ENCODE measurements at places on chromosomes 1 and 21. TPM values are rescaled to one million over a fixed set of nuclear protein-coding genes. Genes with fewer than 3 reads are reported as not detected.

DNA sequence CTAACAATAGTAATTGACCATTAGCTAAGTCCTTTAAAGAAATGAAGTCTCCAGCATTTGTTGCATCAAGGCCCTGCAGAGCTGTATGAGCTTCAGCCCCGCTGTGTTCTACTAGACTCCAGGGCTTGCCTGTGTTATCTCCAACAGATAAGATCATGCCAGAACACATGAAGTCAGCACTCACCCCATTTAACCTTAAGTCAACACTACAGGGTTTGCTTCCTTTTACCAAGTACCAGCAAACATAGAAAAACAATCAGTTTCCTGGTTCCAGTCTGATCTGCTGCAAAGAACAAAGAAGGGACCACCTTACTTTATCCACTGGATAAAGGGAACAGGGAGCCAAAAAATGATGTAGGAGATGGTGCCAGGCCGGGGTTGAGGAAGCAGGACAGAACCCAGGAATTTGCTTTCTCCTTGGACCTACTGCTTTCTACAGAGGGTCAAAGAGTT is 41.3 kb upstream of the ENAH start:
- DNase-seq = peak; percentile 71

DNA sequence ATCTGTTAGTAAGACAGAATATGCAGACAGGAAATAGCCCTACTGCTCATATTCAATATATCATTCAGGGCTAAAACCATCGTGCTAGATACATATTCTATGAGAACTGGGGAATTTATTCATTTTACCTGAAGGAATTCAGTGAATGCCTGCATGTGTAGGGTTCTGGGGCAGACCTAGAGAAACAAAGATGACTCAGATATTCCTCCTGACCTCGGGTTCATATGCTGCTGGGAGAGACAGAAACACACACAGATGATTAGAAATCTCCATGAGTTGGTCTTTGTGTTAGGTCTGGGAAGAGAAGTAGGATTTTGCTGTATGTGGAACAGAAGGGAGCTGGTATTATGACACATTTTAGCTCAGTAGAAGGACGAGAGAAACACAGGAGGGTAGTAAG is 176.5 kb upstream of the ST6GALNAC5 start:
- no peak for DNase-seq

- DNase-seq = peak; percentile 72
Observed at GRCh38 chr1:89865498-89866382, 44.9 kb downstream of the LRRC8D start.

DNA sequence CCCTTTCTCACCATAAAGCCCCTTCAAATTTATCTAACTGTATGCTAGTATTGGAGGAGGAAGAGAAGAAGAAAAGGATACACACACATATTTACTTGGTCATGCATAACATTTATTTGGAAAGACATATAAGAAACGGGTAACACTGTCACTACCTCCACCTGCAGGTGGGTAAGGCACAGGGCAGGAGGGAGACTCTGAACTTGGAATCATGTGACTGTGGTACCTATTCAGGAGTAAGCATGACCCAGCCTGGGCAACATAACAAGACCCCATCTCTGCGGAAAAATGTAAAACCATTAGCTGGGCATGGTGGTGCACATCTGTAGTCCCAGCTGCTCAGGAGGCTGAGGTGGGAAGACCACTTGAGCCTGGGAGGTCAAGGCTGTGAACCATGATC is 1.4 kb upstream of the PADI6 start:
- peak; percentile 23 for DNase-seq

GRCh38 chr1:18681423-18681835 is 50.8 kb downstream of the PAX7 start:
- peak; percentile 49 for DNase-seq

- peak; percentile 61 for DNase-seq
Observed at GRCh38 chr21:35649186-35649585, 411.1 kb downstream of the SETD4 start.

DNA sequence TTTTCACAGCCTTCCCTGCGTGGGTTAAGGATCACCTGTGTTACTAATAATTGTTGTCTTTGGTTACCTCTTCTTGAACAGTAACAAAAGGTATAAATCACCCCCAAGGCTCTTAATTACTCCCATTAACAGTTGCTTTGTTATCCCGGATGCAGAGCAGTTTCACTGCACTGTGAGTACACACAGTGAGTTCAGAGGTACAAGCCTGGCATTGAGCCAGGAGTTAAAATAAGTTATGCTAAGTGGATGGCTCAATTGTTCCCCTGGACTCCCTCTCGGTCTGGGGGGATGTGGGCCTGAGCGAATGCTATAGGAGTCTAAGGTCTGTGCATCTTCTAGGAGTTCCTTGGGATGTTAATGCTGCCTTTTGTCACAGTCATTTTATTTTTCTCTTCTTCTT is 258.3 kb downstream of the ATG4C start:
- DNase-seq = no peak

DNA sequence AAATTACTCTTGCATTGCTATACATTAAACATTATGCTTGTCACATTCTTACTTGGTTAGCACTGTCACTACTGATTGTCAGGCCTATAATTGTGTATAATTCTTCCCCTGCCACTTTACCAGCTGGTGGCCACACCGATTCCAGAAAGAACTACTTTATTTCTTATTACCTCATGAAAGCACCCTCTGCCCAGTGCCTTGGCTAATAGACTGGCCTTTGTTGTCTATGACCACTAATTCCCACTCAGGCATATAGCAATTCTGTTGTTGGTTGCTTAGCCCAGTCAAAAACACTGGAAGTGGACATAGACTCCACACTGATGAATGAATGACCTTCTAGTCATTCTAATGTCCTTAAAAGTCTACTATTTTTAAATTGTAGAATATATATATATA is 35.6 kb downstream of the MRPL39 start:
- DNase-seq = no peak

- DNase-seq = peak; percentile 94
Observed at GRCh38 chr1:231828182-231828920, 201.8 kb downstream of the DISC1 start.

DNA sequence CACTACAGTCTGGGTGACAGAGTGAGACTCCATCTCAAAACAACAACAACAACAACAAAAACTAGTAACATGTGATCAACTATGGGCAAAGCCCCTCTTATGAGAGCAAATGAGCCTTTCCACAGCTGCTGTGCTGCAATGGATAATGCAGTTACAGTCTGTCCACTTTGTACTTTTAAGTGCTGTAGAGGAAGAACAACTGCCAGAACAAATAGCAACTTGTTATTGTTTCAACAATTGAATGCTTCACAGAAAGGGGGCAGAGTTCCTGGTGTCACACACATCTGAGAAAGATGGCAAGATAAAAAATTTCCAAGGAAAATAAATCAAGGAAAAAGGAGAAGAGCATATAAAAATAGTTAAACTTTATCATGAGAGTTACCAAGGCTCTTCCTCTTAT is 243.6 kb upstream of the DMRTA2 start:
- no peak for DNase-seq

- DNase-seq = peak; percentile 59
Observed at GRCh38 chr1:7752512-7753417, 18.3 kb upstream of the VAMP3 start.

DNA sequence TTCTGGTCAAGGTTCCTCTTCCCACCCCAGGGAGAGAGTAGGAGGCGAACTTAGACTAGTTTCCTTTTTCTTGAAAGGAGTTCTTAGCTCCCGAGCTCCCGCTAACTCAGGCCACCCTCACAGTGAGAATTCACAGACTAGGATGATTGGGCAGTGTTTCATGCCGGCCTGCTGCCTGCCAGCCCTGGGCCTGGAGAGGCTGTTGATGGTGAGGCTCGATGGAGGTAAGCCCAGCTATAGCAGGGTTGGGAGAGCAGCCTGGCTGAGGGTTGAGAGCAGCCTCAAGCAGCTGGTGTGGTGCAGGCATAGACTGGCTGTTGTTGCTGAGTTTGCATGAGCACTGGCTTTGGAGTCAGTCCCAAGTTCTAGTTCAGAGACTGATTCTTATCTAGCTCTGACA is 274.4 kb downstream of the MATN1 start:
- DNase-seq = no peak

GRCh38 chr1:38991638-38992411 is 749 bp downstream of the AKIRIN1 start:
- peak; percentile 26 for DNase-seq

DNA sequence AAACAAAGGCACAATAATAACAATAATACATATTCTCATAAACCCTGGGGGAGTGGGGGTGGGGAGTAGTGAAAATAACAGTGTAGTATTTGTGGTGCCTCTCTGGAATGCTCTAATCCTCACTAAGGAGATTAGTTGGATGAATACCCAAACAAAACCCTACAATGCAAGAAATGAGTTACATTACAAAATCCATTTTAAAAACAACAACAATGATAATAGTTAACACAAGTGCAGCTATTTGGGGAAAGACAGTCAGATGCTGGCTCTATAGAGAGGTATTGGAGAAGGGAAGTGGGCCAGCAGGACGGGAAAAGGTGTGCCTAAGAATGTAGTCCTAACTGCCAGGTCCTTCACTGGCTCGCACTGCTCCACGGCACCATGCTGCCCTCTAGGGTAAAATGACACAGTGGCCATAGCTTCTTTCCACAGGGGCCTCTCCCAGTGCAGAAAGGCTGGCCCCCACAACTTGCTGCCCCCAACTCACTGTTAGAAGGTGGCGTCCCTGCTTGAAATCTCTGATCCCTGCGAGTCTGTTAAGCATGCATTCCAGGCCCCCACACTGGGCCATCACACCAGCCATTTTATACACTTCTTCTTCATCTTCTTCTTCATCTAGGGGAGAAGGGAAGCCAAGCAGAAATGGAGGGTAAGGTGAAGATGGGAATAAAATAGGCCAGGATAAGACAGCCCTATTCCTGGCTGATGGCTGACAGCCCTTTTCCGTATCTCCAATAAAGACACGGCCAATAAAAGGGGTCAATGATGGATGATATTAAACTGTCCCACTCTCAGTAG is 113.8 kb downstream of the UBR4 start:
- peak; percentile 50 for DNase-seq

- DNase-seq = no peak
Observed at GRCh38 chr1:183674886-183675285, 21.8 kb upstream of the APOBEC4 start.

- DNase-seq = no peak
Observed at GRCh38 chr1:117565745-117566455, 39.9 kb upstream of the TENT5C start.

DNA sequence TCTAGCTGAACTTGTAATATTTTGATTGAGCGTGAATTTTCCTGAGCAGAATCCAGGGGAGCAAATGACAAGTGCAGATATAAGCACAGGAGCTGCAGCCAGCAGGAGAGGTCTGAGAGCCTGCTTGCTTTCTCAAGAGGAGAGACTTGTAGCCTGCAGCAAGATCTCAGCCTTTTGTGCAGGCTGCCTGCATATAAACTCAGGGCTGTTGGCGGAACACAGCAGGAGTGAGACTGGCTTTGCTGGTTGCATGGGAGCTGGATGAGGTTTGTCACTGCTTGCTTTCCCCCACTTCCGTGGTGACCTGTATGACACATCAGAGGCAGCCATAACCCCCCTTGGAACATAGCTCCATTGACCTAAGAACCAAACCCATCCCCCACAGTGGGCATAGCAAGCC is 725.4 kb upstream of the RGS18 start:
- no peak for DNase-seq

BACH1 gene
- 63.6 TPM for total RNA-seq

PTPN7 gene
- total RNA-seq = 1.5 TPM

CHODL gene
- not detected for total RNA-seq

TNFRSF25 gene
- 2.0 TPM for total RNA-seq

PRXL2B gene
- total RNA-seq = 20.6 TPM

Data from Daoy (cell line).